ENCODE measurements at places on chromosomes 11 and 22. TPM values are rescaled to one million over a fixed set of nuclear protein-coding genes. Genes with fewer than 3 reads are reported as not detected.

DNA sequence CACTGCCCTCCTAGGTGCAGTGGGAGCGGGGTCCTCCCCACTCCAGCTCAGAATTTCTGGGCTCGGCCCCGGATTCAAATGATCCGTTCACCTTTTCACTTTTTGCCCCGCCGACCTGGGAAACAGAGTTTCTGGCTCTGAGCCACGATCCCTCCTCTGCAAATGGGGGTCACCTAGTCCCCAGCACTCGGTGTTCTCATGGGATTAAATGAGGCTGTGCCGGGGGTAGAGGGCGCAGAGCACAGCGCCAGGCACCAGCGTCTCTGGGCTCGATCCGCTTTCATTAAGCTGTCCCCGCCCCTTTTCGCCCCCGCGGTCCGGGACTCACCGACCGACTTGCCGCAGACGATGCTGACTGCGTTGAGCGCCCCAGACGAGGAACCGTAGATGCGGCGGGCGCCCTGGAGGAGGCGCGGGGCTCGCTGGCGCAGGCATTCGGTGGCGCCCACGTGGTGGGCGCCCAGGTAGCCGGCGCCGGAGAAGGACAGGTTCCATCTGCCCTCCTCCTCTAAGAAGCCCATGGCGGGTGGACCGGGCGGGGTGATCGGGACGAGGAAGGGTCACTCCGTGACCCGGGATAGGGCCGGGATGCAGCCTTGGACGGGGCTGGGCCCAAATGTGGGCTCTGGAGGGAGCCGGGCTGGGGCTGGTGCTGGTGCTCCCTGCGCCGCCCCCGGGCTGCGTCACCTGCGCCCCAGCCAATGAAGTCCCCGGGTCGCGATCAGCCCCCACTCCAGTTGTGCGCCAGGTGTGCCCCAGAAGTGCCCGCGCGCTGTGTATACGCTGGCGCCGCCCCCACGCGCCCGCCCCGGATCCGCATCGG is at the start of gene PNPLA5:
TSS of gene PNPLA5 (minus strand) at position 654 of the 823 bp plus-strand sequence. CDS start at position 521, 133 bp downstream.
- DNase-seq = no peak
- no peak within 1 kb of the TSS for H3K27ac ChIP-seq
- no peaks in the 10 kb centered on the region for H3K4me1 ChIP-seq
- H3K4me3 ChIP-seq = no peak within 1 kb of the TSS
- H3K27me3 ChIP-seq = peaks cover 12% of the 10 kb centered on the region

DNA sequence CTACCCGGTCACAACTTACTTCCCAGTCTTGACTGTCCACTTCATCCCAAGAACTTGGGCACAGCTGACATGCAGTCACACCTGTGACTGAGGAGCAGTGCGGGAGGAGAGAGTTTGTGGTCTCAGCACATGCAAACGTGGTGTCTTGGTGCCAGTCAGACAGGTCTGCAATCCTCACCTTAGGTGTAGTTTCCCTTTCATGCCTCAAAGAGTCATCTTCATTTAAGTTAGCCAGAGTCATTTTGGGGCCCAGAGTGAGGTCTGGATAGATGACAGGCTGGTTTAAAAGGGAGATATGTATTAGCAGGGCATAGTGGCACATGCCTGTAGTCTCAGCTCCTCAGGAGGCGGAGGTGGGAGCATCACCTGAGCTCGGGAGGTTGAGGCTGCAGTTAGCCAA is 108.5 kb upstream of the SORL1-AS1 start:
- no peak overlapping the region for H3K4me3 ChIP-seq
- peaks cover 47% of the 10 kb centered on the region for H3K36me3 ChIP-seq
- H3K27me3 ChIP-seq = no peaks in the 10 kb centered on the region
- H3K27ac ChIP-seq = peak overlapping the region; percentile 62
- peaks cover 79% of the 10 kb centered on the region for H3K4me1 ChIP-seq
- DNase-seq = no peak

LGALS12 gene
- polyA plus RNA-seq = not detected

FOSL1 gene
- 2.8 TPM for polyA plus RNA-seq

ACR gene
- polyA plus RNA-seq = 0.29 TPM

SHANK3 gene
- polyA plus RNA-seq = 6.5 TPM

DNA sequence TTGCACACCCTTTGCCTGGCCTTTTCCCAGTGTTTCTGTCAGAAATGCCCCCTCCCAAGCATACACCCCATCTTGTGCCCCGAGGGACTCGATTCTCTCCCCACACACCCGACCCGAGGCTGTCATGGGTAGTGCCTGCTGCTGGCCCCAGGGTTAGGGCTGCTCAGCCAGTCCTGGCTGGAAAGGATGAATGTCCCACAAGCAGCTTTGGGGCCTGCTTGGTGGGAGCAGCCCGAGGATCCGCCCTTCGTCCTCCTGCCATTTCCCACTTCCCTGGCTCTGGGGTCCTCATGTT is 55.0 kb upstream of the PRODH start:
- no peaks in the 10 kb centered on the region for H3K36me3 ChIP-seq
- H3K4me3 ChIP-seq = no peak overlapping the region
- no peak for DNase-seq
- peaks cover 20% of the 10 kb centered on the region for H3K4me1 ChIP-seq
- H3K27me3 ChIP-seq = peaks cover 5% of the 10 kb centered on the region
- H3K27ac ChIP-seq = no peak overlapping the region

DNA sequence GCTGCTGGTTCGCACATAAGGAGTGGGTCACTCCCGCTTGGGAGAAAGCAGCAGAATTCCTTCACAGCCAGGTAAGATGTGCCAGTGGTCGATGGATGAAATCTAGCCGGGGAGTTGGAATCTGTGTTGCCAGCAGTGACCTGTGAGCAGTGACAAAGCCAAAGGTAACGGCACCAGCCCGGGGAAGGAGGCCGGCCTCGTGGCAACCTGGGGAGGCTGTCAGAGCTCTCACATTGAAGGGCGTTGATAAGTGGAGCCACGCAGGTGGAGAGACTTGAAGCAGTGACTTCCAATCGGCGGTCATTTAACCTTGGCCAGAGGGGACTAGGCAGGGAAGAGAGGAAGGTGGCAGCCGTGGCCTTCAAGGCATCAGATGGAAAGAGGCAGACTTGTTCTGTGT is 58.8 kb downstream of the ARHGAP8 start:
- no peaks in the 10 kb centered on the region for H3K36me3 ChIP-seq
- no peak for DNase-seq
- H3K4me1 ChIP-seq = no peaks in the 10 kb centered on the region
- peaks cover 4% of the 10 kb centered on the region for H3K27me3 ChIP-seq

GRCh38 chr22:32340411-32340810 is 17.3 kb upstream of the RFPL3 start:
- H3K27ac ChIP-seq = no peak overlapping the region
- DNase-seq = peak; percentile 11
- no peaks in the 10 kb centered on the region for H3K36me3 ChIP-seq
- peaks cover 12% of the 10 kb centered on the region for H3K27me3 ChIP-seq
- H3K4me1 ChIP-seq = peaks cover 6% of the 10 kb centered on the region

DNA sequence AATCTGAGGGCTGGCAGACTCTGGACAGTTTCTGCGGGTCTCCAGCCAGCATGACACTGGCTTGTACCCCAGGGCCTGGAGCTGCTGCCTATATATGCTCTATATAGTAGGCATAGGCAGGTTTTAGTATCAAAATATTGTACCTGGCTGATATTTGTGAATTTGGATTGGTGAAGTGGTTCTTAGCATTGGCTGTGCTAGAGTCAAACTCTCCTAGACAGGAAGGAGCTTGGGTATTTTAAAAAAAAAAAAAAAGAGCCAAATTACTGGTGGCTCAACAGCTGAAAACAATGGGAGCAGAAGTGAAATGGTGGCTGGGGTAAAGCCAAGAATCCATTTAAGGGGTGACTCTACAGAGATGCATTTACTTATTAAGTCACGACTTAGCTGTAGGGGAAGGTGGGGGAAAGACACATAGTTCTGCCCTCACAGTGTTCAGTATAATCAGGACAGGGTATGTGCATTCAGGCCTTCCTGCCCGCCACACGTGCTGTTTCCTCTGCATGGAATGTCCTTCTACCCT is 11.0 kb upstream of the MTFP1 start:
- no peaks in the 10 kb centered on the region for H3K27me3 ChIP-seq
- H3K27ac ChIP-seq = no peak overlapping the region
- H3K36me3 ChIP-seq = peaks cover 43% of the 10 kb centered on the region
- DNase-seq = no peak
- no peak overlapping the region for H3K4me3 ChIP-seq

GRCh38 chr22:31431950-31432349 is 32.5 kb downstream of the DRG1 start:
- DNase-seq = peak; percentile 65
- peaks cover 74% of the 10 kb centered on the region for H3K36me3 ChIP-seq
- no peak overlapping the region for H3K4me3 ChIP-seq
- peaks cover 15% of the 10 kb centered on the region for H3K4me1 ChIP-seq
- no peaks in the 10 kb centered on the region for H3K27me3 ChIP-seq
- H3K27ac ChIP-seq = peak overlapping the region; percentile 52

LMO1 gene
- not detected for polyA plus RNA-seq

NLRP14 gene
- polyA plus RNA-seq = not detected

DNA sequence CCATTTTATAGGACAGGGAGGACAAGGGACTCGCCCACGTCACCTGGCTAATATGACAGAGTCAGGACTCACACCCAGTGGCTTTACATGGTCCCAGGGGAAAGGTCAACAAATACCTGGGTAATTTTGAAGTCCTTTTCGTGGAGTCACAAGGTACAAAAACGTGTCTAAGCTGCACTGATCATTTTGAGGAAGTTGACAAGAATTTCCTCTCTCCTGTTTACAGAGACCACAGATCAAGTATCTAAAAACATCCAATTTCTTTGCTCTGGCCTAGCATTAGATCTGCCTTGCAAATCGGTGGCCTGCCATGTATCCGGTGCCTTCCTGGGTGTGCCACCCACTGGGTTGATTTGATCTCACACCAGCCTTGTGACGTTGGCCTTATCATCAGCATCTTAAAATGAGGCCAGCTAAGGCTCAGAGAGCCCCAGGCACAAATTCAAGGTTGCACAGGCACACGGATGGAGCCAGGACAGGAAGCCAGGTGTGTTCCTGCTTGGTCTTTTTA is 17.6 kb downstream of the GDPD5 start:
- H3K27ac ChIP-seq = no peak overlapping the region
- no peaks in the 10 kb centered on the region for H3K27me3 ChIP-seq
- peaks cover 89% of the 10 kb centered on the region for H3K4me1 ChIP-seq
- peaks cover 4% of the 10 kb centered on the region for H3K36me3 ChIP-seq

DNA sequence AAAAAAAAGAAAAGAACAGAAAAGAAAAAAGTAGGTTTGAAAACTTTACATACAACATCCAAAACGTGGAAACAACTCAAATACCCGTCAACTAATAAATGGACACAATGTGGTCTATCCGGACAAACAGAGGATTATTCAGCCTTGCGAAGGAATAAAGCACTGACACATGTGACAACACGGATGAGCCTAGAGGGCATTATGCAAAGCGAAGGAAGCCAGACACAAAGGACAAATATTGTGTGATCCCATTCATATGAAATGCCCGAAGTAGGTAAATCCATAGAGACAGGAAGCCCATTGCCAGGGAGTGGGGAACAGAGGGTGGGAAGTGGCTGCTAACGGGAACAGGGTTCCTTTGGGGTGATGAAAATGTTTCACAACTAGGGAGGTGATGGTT is 11.8 kb downstream of the RFPL1 start:
- H3K27me3 ChIP-seq = peaks cover 5% of the 10 kb centered on the region
- no peaks in the 10 kb centered on the region for H3K36me3 ChIP-seq
- no peak for DNase-seq
- no peak overlapping the region for H3K4me3 ChIP-seq
- H3K27ac ChIP-seq = no peak overlapping the region

GRCh38 chr11:31325160-31325559 is 44.4 kb downstream of the DCDC1 start:
- no peaks in the 10 kb centered on the region for H3K4me1 ChIP-seq
- H3K27ac ChIP-seq = no peak overlapping the region
- DNase-seq = no peak
- no peaks in the 10 kb centered on the region for H3K36me3 ChIP-seq
- H3K27me3 ChIP-seq = no peaks in the 10 kb centered on the region

DNA sequence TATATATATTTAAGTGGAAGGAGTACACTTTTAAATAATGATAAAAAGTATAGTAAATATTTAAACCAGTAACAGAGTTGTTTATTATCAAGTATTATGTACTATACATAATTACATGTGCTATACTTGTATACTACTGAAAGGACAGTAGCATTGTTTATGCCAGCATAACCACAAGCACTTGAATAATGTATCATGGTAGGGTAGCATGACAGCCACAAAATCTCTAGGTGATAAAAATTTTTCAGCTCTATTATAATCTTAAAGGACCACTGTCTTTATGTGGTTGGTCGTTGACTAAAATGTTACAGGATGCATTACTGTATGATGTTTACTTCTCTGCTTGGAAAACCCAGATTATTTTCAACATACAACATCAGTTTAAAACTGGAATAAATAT is 349.2 kb downstream of the CASP12 start:
- no peaks in the 10 kb centered on the region for H3K27me3 ChIP-seq
- H3K4me3 ChIP-seq = no peak overlapping the region
- H3K4me1 ChIP-seq = no peaks in the 10 kb centered on the region
- no peak for DNase-seq
- no peaks in the 10 kb centered on the region for H3K36me3 ChIP-seq

DNA sequence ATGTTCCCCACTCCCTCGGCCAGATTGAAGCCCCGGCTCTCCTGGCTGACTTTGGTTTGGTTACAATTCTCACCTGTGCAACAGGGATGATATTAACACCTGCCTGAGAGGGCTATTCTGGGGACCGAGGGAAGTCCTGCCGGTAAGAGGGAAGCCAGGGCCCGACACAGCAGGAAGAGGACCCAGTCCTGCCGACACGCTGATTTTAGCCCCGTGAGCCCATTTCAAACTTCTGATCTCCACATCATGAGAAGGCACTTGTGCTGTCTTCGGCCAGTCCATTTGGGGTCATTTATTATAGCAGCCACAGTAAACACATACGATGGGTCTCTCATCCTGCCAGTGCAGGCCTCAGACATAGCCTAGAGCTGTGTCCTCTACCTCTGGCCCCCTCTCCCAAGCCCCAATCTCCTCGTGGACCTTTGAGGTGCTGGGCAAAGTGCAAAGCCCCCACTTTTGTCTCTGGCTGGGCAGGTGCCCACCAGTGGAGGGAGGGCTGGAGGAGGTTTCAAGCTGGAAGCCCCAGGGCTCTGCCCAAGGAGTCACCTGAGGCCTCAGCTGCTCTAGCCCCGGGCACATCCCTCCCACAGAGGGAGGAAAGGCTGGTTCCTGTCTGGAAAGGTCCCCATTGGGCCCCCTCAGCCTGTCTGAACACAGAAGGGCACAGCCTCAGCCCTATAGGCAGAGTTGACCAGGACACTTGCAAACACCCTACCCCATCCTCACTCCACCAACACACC is 59.1 kb upstream of the FGF3 start:
- no peak overlapping the region for H3K4me3 ChIP-seq
- no peak overlapping the region for H3K27ac ChIP-seq
- no peaks in the 10 kb centered on the region for H3K36me3 ChIP-seq
- no peak for DNase-seq

RNF215 gene
- polyA plus RNA-seq = 6.1 TPM

IGF2 gene
- polyA plus RNA-seq = 379 TPM

GRCh38 chr11:134483291-134483690 is 71.2 kb upstream of the B3GAT1 start:
- no peak overlapping the region for H3K27ac ChIP-seq
- no peak overlapping the region for H3K4me3 ChIP-seq
- no peaks in the 10 kb centered on the region for H3K36me3 ChIP-seq
- no peaks in the 10 kb centered on the region for H3K4me1 ChIP-seq
- DNase-seq = no peak

GRCh38 chr11:2748061-2748813 is 48.4 kb upstream of the KCNQ1OT1 start:
- H3K4me1 ChIP-seq = peaks cover 10% of the 10 kb centered on the region
- no peaks in the 10 kb centered on the region for H3K36me3 ChIP-seq
- peaks cover 13% of the 10 kb centered on the region for H3K27me3 ChIP-seq
- H3K27ac ChIP-seq = no peak overlapping the region
- no peak overlapping the region for H3K4me3 ChIP-seq
- DNase-seq = no peak
